Cerebellar nuclear complex (tissue), 1 donor: ENCODE measurements at places on chromosomes 16 and 17.

- DNase-seq, result no peak
Measured at GRCh38 chr16:30186782-30187555, 3.6 kb downstream of the CORO1A start.

DNA sequence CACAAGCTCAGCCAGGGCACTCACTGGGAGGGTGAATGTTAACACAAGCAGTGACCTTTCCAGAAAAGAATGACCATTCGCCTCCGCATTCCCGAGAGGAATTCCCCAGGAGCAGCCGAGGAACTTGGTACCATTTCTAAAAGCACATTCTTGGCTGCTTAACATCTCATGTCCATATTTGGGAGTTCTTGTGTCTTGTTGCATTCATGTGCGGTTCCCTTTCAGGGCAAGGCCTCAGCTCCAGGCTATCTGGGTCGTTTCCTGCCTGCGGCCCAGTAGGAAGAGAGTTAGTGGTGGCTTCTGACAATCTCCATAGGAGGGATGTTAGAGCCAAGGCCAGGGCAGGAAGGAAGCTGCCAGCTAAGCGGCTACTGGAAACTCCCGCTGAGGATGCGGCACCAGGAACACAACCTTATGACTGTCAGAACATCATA is 27.8 kb upstream of the MEAK7 start:
- no peak for DNase-seq

DNA sequence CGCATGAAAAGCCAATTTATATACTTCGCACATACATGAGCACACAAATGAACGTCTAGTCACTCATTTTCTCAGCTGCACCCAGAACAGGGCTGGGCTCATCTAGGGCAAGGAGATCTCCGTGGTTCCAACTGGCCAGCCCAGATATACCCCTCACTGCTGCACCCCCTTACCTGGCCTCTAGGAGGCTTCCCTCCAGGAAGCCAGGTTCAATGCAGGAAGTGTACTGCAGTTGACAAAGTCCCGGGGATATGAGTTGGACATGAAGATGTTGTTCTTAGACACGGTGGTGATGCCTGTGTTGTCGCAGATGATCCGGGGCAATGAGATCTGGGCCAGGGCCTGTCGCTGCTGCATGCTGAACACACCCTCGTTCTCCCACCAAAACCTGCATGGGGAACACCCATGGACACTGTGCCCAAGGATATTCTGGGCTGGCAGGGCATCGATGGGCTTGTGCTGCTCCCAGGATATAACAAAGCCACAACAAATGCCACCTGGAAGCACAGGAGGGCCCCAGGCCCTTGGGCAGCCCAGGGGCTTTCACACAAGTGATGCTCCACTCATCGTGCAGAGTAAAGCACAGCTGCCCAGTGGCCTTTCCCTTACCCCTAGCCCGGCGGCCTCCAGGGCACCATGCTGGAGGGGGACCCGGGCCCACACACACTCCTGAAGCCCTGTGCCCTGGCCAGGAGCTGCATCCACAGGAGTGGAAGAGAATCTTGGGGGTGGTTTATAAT is 10.1 kb downstream of the MPO start:
- no peak for DNase-seq

DNA sequence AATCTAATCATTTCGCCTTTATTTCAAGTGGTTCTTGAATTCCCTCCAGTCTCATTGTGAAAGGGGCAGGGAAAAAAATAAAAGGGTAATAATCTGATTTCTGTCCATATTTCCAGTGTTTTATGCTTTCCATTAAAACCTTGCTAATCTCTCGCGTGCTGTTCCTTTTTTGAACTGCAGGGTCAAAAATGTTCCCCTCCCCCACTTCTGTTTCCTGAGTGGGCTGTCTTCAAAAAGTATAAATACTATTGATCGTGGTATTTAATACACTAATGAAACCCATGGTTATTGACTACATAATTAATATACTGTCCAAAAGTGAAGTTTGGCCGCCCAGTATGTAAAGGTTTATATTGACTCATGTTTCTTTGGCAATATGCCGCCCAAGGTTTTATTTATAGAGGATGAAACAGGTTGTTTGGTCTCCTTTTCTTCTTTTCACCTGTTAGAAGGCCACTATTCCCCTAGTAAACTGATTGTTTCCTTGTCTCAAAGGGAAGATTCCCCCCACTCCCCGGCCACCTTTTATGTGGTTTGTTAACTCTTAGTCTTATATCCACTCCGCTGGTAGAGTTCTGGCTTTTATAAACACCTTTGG is 69.7 kb downstream of the RPA1 start:
- no peak for DNase-seq

DNA sequence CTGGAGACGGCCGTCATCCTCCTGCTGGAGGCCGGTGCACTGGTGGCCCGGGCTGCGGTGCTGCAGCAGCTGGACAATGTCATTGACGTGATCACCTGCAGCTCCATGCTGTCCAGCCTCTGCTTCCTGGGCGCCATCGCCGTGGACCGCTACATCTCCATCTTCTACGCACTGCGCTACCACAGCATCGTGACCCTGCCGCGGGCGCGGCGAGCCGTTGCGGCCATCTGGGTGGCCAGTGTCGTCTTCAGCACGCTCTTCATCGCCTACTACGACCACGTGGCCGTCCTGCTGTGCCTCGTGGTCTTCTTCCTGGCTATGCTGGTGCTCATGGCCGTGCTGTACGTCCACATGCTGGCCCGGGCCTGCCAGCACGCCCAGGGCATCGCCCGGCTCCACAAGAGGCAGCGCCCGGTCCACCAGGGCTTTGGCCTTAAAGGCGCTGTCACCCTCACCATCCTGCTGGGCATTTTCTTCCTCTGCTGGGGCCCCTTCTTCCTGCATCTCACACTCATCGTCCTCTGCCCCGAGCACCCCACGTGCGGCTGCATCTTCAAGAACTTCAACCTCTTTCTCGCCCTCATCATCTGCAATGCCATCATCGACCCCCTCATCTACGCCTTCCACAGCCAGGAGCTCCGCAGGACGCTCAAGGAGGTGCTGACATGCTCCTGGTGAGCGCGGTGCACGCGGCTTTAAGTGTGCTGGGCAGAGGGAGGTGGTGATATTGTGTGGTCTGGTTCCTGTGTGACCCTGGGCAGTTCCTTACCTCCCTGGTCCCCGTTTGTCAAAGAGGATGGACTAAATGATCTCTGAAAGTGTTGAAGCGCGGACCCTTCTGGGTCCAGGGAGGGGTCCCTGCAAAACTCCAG is 1.1 kb downstream of the MC1R start:
- DNase-seq, result no peak

- no peak for DNase-seq
Measured at GRCh38 chr17:60371818-60372510, 20.0 kb downstream of the USP32 start.

DNA sequence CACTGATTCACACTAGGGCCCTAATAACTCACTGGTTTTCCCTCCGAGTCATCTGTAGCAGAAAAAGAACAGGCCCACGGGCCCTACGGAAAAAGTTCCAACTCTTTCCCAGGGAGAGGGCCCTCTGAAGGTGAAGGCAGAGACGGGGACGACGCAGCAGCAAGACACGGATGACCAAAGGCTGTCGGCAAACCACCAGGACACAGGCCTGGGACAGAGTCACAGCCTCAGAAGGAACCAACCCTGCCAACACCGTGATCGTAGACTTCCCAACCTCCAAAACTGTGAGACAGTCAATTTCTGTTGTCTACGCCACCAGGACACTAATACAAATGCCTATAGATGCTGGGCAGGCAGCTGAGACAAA is 5.2 kb upstream of the SPHK1 start:
- DNase-seq, result no peak

DNA sequence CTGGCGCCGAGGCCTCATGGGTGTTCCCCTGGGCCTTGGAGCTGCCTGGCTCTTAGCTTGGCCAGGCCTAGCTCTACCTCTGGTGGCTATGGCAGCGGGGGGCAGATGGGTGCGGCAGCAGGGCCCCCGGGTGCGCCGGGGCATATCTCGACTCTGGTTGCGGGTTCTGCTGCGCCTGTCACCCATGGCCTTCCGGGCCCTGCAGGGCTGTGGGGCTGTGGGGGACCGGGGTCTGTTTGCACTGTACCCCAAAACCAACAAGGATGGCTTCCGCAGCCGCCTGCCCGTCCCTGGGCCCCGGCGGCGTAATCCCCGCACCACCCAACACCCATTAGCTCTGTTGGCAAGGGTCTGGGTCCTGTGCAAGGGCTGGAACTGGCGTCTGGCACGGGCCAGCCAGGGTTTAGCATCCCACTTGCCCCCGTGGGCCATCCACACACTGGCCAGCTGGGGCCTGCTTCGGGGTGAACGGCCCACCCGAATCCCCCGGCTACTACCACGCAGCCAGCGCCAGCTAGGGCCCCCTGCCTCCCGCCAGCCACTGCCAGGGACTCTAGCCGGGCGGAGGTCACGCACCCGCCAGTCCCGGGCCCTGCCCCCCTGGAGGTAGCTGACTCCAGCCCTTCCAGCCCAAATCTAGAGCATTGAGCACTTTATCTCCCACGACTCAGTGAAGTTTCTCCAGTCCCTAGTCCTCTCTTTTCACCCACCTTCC is 7.9 kb downstream of the HIRIP3 start:
- DNase-seq, result no peak

DNA sequence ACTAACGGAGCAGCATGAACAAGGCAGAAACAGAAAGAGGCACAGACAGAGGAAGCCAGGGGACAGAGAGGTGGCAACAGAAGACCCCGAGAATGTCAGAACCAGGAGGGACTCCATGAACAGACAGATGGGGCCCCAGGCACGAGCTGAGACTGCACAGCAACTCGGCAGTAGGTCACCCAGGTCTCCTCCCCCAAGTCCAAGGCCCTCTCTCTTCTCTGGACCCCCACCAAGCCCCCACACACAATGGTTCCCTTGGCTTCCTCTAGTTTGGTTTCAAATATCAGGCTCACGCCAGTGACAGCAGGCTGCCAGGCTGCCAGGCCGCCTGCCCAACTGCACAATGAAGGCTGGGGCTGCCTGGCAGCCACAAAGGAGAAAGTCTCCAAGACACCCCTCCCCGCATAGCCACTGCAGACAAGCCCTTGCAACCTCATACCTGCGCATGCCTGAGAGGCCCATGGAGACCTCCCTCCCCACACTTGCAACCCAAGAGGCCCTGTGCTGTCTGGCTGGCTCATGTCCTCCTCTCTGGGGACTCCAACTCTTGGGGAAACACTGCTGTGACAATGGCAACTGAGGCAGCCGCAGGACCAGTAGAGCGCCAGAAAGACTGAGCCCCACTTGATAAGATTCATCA is 54.8 kb downstream of the PIMREG start:
- no peak for DNase-seq

- no peak for DNase-seq
Measured at GRCh38 chr16:64171632-64172031, 950.2 kb downstream of the CDH11 start.

- peak; percentile 100 for DNase-seq
Measured at GRCh38 chr16:30922420-30922959, 882 bp upstream of the FBXL19 start.

GRCh38 chr16:64013856-64014255 is 1108.0 kb downstream of the CDH11 start:
- DNase-seq, result no peak

GRCh38 chr17:50935221-50935995 is 69.3 kb upstream of the TOB1 start:
- DNase-seq, result peak; percentile 63

DNA sequence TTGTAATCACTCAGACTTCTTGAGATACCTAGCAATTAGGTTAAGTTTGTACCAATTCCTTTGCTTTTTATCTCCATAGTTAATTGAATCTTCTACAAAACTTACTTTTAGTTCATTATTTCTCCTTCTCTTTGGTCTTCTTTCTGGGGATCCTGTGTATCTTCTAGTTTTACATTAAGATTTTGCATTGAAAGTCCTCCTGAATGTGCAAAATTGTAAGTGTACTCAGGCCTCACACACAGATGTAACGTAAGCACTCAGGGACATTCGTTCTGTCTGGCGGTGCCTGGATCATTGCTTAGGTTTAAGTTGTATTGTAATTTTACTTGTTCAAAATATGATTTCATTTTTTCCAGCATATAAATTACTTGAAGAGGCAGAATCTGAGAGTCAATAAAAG is 222.6 kb upstream of the CPHXL start:
- no peak for DNase-seq

- DNase-seq, result no peak
Measured at GRCh38 chr17:5770441-5771270, 186.3 kb upstream of the NLRP1 start.

GRCh38 chr16:24580665-24581064 is 41.3 kb downstream of the RBBP6 start:
- DNase-seq, result no peak

DNA sequence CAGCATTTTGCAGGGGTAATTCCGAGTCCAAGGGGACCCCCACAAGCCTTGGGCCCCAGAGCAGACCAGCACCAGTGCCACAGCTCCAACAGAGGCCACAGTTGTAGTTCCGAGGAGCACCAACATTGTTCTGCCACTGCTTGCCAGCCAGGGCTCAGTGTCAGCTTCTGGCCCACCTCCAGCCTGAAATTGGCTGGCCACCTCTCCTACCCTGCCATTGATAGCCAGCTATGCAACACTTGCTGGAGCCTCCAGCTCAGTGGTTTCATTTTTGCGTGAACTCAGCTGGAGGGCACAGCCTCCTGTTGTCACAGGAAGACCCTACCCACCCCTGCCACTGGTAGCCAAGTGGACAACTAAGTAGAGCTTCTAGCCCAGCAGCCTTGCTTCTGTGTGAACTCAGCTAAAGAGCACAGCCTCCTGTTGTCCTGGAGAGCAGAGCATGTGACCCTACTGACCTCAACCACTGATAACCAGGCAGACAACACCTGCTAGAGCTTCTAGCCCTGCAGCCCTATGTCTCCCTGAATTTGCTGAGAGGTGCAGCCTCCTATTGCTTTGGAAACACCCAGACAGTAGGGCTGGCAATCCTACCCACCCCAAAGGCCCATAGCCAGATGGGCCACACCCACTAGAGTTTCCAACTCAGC is 24.9 kb downstream of the HYDIN start:
- DNase-seq, result no peak

DNA sequence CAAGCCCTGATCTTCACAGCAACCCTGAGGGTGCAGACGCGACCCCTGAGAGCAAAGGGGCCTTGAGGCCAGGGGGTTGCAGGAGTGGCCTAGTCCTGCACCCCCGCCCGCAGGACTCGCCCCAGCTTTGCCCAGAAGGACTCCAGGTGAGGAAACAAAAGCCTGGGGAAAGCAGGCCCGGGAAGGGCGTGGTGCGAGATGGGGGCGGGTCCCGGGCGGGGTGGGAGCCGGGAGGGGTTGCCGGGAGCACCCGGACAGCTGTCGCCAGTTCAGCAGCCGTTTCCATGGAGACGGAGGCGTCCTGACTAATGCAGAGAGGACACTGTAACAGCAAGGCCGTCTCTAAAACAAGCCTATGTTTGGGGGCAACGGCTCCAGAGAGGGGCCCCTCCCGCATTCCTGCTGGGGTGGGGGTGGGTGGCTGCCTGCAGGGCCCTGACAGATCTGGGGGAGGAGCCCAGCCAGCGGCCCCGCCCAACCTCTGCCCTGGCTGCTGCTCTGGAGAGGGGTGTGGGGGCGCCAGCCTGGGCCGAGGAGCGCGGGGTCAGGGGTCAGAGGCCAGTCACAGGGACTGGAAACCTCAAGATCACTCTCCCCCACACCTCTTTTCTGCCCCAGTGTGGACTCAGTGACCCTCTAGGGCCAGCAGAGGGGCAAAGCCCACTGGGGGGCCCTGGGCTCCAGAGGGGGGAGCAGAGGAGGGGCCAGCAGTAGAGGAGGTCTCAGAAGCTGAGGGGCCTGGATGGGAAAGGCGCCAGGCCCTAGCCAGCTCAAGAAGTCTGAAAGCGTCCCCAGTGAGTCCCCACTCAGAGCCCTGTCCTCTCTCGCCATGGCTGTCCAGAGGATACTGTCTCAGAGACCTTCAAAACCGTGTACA is 3.1 kb upstream of the TPPP3 start:
- no peak for DNase-seq

GRCh38 chr16:79790854-79791253 is 190.3 kb upstream of the MAF start:
- DNase-seq, result no peak

- no peak for DNase-seq
Measured at GRCh38 chr17:29124135-29124924, 55.9 kb downstream of the MYO18A start.
